Bronchial epithelial cell (primary cell): ENCODE measurements at places on chromosomes 11 and 22.
A peak's percentile ranks its signal among the peaks of the same experiment; 100 is the strongest.

- peak; percentile 54 for DNase-seq
Observed at GRCh38 chr11:31487848-31488247, 21.6 kb downstream of the IMMP1L start.

DNA sequence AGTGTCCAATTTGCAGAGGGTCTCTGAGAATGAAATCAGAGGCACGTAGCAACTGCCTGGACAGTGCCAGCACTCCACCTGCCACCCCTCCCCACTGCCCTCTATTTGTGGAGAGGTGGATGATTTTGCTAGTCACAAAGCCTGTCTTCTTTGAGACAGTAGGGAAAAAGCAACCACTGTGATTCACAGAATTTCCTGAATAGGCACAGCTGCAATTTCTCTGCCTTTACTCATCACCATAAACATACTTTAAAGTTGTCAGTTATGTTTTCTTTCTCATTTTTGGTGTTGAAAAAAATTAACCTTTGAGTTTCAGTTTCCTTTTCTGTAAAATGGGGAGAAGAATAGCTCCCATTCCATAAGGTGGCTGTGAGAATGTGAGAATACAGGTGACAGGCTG is 134.3 kb downstream of the TEAD1 start:
- DNase-seq: peak; percentile 63

GRCh38 chr11:120065176-120065575 is 72.7 kb downstream of the TRIM29 start:
- no peak for DNase-seq

DNA sequence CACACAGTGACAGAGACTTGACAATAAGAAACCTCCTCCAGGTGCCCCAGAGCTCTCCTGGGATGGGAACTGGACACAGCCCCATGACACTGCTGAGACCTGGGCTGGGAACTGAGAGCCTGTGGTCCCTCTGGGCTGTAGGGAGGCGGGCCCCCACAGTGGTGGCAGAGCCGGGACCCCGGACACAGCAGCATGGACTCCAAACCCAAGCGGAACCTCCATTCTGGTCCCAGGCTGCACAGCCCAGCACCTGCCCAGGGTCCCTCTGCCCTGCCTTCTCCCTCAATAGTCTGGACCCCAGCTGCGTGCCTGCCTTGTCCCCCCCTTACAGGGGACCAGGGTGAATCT is 8.4 kb upstream of the APOBEC3H start:
- no peak for DNase-seq

DNA sequence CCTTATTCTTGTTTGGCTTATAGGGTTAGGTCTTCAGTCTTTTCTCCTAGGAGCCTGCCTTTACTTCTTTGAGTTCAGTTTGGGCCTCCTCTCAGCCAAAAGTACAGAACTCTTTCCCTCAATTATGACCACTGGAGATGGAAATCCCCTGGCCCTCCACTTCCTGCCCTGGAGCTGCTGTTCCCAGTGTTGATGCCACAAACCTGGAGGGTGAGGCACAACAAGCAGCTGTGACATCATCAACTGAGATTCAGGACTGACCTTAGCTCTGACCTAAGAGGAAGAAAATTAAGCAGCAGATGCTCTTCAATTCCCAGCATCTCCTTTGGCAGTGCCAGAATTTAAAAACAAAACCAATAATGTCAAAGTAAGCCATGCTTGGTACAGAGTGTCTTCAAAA is 3.0 kb downstream of the ABTB2 start:
- peak; percentile 54 for DNase-seq

DNA sequence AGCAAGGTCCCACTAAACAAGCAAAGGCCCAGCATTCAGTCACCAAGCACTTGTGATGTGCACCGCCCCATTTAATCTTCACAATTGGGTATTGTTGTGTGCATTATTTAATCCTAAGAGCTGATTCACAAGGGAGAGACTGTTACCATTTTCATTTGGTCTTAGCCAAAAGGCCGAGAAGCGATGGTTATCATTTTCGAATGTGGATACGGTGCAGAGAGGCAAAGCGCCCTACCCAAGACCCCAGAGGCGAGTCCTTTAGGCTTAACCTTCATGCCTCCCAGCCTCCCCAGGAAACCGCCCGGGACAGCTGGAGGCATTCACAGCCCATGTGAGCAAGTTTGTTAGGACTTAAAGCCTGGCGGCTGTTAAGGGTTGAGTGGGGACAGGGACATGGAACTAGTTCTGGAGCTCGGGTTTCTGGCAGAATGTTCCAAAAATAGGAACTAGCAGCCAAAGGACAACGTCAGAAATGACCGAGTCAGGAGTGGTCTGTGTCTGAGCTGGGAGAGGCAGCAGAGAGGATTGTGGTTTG is 13.0 kb upstream of the UPK3A start:
- DNase-seq: no peak

- DNase-seq: no peak
Observed at GRCh38 chr11:24056051-24056450, 440.8 kb upstream of the LUZP2 start.

GRCh38 chr11:35214792-35215193 is 75.8 kb downstream of the CD44 start:
- DNase-seq: peak; percentile 94

- DNase-seq: no peak
Observed at GRCh38 chr11:57597461-57597915, at the start of gene SERPING1. SERPING1 (plus strand) TSS chr11:57597685; CDS start chr11:57598271, 586 bp downstream.

GRCh38 chr22:48753381-48753730 is 1074.3 kb downstream of the BRD1 start:
- DNase-seq: no peak

DNA sequence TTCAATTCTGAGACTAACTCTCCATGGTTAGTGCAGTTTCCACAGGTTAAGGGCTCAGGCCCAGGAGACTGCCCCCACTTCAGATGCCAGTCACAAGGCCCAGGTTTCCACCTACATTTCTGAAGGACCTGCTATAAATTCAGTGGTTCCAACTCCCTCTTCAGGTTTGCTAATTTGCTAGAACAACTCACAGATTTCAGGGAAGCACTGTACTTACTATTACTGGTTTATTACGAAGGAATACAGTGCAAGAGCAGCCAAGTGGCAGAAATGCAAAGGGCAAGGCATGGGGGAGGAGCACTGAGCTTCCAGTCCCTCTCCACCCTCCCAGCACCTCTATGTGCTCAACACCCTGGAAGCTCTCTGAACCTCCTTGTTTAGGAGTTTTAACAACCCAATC is 39.3 kb upstream of the SPON1 start:
- no peak for DNase-seq

DNA sequence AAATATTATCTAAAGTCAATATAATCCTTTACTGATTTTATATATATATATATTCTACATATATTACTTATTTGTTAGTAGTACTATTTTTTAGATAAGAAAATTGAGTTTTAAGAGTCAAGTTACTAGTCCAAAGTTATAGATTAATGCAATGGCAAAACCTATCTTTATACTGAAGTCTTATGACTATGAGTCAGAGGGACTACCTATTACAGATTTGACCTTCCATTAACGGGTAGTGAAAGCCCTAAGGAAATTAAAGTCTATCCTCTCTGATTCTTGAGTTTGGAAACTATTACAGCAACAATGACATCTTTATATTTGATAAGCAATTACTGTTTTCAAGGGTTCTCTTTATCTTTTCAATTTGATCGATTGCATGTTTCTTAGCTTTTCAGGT is 315.8 kb downstream of the CASP12 start:
- peak; percentile 22 for DNase-seq

DNA sequence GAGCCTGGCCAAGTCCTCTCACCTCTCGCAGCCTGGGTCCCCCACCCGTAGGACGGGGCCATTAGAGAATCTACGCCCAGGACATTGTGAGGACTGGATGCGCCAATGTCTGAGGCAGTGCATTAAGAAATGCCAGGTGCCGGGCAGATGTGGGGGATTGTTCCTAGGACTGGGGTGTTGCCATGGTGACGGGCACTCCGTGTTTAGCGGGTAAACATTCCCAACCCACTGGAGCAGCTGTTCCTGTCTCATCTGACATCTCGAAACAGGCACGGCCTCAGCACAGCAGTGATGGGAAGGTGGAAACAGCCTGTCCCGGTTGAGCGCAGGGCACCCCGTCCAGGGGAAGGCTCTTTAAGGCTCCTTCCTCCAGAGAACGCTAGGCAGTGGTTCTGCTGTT is 99.6 kb upstream of the RTL6 start:
- no peak for DNase-seq

DNA sequence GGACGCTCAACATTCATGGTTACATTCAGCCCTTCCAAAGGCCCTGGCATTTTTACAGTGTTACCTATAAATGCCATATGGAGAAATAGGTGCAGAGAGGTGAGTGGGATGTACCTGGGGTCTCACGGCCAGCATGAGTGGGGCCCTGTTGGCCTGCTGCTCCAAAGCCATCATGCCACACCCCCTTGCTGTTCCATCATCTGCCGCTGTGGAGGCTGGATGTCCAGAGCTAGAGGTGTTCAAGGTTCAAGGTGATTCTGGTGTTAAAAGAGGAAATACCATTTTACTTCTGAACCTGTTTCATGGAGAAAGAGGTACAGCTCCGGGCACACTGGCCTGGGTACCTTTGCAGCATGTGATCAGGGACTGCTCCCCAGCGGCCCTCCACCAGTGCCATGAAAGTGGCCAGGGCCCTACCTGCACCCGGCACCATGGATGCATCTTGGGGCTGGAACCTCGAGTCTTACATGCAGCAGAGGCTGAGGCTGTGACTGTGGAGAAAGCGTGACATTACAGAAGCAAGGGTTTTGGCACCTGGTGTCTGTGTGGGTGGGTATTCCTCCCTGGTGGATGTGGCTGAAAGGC is 68.6 kb downstream of the PARVB start:
- DNase-seq: no peak

DNA sequence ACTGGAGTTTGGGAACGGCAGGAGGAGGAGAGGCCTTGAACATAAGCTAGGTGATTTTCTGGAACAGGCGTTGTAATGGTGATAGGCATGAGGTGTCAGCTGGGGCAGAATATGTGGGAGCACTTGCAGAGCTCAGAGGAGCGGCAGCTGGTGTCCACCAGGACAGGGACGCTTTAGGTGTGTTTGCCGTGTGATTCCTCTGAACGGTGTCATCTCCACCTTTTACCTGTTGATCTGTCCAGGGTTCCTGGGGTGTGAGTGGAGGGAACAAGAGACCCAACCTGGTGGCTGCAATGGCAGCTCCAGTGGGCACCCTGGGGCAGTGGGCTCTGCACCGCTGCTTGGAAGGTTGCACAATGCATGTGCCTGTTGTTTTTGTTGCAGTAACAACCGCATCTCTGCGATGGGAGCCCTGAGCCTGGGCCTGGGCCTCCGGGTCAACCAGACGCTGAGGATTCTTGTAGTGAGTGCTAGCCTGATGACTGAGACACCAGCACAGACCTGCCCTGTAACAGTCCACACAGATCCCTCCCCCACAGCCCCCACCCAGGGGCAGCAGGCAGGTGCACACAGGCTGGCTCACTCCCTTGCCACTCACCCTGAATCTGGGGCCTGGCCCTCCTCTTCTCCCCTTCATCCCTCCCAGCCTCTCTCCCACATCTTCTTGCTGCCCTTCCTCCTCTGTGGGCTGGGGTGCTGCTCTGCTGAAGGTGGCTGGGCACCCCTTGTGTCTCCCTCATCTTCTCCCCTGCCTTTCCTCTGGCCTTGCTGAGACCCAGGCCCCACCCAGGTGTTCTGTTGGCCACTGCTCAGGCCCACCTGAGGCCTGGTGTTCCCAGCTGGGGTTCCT is 9.2 kb downstream of the LRRC74B start:
- peak; percentile 35 for DNase-seq

DNA sequence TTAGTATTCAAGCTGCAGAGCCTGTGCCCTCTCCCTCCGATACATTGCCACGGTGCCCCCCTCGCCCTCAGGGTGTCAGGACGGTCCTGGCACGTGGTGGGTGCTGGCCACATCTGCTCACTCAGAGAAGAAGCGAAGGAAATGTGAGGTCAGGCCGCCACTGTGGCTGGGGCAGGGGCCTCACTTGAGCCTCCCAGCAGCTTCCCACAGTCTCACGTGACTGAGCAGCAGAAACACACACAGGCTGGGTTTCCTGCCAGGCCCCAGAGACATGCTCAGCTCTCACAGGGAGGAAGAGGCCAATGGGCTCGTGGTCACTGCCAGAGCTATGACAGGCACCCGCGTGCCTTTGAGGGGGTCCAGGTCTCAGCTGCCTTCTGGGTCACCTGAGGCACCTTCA is 37.9 kb upstream of the PRR5 start:
- DNase-seq: no peak

GRCh38 chr11:2644844-2645778 is 54.7 kb downstream of the KCNQ1OT1 start:
- DNase-seq: no peak

GRCh38 chr22:30191040-30191701 is 55.4 kb downstream of the LIF start:
- no peak for DNase-seq

DNA sequence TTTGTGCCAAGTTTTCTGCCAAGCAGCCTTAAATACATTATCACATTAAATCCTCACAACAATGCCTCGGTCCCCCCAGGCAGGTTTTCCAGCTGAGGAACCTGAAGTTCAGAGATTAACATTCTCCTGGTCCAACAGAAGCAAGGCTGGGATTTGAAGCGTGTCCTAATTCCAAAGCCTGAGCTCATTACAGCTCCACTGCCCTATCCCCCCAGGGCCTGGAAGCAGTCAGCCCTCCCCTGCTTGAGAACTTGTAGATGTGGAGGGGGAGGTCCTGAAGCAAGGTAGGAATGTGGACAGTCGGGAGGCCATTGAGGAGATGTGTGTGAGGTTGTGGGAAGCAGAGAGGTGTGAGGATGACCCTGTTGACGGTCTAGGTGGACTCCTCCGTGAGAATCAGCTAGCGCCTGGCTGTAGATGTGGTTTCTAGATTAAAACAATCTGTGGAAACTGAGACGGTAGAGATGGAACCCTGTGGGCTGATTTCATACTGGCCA is 8.1 kb downstream of the GRAMD1B start:
- no peak for DNase-seq
